ENCODE measurements at places on chromosomes 2 and 18. TPM values are rescaled to one million over a fixed set of nuclear protein-coding genes. Genes with fewer than 3 reads are reported as not detected.

- no peaks in the 10 kb centered on the region for H3K4me1 ChIP-seq
- no peak overlapping the region for H3K27ac ChIP-seq
- DNase-seq: no peak
- no peaks in the 10 kb centered on the region for H3K27me3 ChIP-seq
- H3K4me3 ChIP-seq: no peak overlapping the region
These were observed 829.3 kb downstream of the DCC start for GRCh38 chr18:53169346-53169745.

DNA sequence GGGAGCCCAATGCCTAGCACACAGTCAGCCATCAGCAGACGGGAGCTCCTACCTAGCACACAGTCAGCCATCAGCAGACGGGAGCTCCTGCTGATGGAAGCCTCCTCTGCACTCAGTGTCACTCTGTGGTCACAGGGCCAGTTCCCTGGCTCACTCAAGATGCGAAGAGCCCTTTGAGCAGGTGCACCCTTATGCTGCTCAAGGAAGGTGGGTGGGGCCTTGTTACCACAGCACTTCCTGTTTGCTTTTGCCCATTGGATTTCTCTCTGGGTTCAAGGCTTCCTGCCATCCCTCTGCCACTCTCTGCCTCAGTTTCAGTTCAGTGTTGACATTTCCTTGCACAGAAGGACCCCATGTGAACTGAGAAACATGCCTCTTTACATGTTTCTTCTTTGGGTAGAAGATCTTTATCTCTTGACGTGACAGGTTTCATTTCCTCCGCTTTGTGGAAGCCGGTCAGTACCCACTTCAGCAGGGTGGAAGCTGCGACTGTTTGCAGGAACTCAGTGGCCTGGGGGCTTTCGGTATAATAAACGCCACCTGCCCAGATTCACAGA, 11.6 kb downstream of the TRIB2 start:
- no peak for DNase-seq
- peaks cover 23% of the 10 kb centered on the region for H3K36me3 ChIP-seq
- H3K27me3 ChIP-seq: no peaks in the 10 kb centered on the region
- H3K27ac ChIP-seq: no peak overlapping the region
- no peaks in the 10 kb centered on the region for H3K4me1 ChIP-seq

DNA sequence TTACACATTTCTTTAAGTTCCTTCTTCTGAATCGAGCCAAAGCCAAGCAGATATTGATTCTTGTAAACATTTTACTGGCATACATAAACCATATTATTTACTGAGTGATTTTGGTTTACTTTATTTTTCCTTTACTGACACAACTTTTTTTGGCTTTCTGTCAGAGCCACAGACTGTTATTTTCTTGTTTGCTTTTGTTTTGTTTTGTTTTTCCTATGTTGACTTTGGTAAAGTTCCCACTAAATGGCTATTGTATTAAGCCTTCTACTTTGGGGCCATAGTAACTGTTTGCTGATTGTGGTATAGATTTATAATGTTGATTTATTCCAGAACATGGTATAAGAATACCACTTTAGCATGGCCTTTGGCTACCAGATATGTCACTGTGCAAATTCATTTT, 419.4 kb downstream of the DCDC2C start:
- H3K27ac ChIP-seq: no peak overlapping the region
- H3K36me3 ChIP-seq: no peaks in the 10 kb centered on the region
- no peaks in the 10 kb centered on the region for H3K27me3 ChIP-seq
- no peaks in the 10 kb centered on the region for H3K4me1 ChIP-seq
- no peak for DNase-seq

GRCh38 chr2:134865067-134865787, 26.8 kb downstream of the ACMSD start:
- no peak overlapping the region for H3K27ac ChIP-seq
- H3K27me3 ChIP-seq: no peaks in the 10 kb centered on the region
- H3K4me3 ChIP-seq: no peak overlapping the region

- DNase-seq: no peak
- H3K4me3 ChIP-seq: no peak overlapping the region
- H3K36me3 ChIP-seq: no peaks in the 10 kb centered on the region
- no peaks in the 10 kb centered on the region for H3K4me1 ChIP-seq
- no peaks in the 10 kb centered on the region for H3K27me3 ChIP-seq
These were observed 426.4 kb upstream of the ID2 start for GRCh38 chr2:8255448-8255800.

DNA sequence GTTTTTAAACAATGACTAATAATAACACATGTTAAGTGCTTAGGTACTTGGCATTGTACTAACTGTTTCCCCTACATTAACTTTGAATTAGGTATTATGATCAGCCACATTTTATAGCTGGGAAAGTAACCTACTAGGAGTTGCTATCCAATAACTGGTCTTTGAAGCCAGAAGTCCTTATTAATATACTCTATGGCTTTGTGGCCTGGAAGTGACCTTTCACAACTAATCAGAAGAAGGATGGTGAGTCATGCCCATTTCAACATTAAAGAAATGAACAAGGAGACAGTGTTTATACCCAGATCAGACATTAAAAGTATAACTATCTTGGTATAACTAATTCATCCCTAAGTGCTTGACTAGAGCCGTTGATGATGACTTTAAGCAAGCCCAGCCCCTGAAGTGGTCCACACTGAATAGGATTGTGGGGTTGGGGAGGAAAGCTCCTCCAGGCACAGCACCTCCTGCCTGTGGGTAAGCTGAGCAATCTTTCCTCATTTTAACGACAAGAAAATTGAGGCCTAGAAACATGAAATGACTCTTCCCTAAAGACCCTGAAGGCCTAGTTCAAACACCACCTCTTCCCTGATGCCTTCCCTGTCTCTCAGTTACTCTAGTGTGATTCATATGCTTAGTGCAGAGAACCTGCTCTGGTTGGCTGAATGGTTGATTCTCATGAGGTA, 71.6 kb upstream of the RFX8 start:
- no peak overlapping the region for H3K4me3 ChIP-seq
- peak; percentile 75 for DNase-seq
- no peaks in the 10 kb centered on the region for H3K36me3 ChIP-seq
- H3K27ac ChIP-seq: peak overlapping the region; percentile 20
- H3K27me3 ChIP-seq: no peaks in the 10 kb centered on the region

GRCh38 chr2:232235716-232236115, 142.8 kb upstream of the ALPP start:
- peaks cover 7% of the 10 kb centered on the region for H3K36me3 ChIP-seq
- peaks cover 4% of the 10 kb centered on the region for H3K4me1 ChIP-seq
- no peak overlapping the region for H3K27ac ChIP-seq

- H3K36me3 ChIP-seq: peaks cover 5% of the 10 kb centered on the region
- peaks cover 33% of the 10 kb centered on the region for H3K4me1 ChIP-seq
- DNase-seq: peak; percentile 82
- peak overlapping the region; percentile 38 for H3K4me3 ChIP-seq
- no peaks in the 10 kb centered on the region for H3K27me3 ChIP-seq
These were observed 38.3 kb downstream of the MRPL33 start for GRCh38 chr2:27809761-27810241.

DNA sequence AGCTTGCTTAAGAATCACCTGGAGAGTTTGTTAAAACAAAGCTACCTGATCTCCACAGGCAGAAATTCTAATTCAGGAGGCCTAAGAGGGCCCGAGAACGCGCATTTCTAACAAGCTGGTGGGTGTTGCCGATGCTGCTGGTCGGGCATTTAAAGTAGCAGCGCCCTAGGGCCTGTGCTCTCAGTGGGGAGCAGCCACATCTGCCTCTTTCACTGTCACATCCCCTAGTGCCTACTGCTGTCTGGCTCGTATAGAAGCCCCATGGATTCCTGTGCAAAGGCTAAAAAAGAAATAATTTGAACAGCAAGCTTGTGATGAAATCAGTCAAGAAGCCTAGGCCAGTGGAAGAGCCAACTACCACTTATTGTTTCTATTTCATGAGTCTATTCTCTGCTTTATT, 126.7 kb upstream of the SMIM21 start:
- peaks cover 6% of the 10 kb centered on the region for H3K36me3 ChIP-seq
- H3K27ac ChIP-seq: no peak overlapping the region
- no peak overlapping the region for H3K4me3 ChIP-seq

DNA sequence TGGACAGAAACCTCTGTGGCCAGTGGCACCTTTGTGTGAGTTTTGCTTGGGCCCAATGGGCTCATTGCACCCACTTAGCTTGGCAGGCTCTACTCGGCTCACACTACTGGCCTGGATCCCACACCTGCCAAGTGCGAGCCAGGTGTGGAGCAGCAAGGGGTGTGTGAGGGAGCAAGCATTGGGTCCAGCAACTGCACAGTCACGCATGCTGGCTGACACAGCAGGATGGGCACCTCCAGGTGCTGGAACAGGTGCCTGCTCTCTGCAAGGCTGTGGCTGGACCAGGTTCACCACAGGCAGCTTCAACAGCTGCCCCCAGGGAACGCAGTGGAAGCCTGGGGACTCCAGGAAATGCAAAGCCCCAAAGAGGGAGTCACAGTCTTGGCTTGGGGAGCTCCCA, 94.2 kb downstream of the DOK6 start:
- peaks cover 9% of the 10 kb centered on the region for H3K27me3 ChIP-seq
- no peaks in the 10 kb centered on the region for H3K36me3 ChIP-seq
- no peak for DNase-seq
- H3K27ac ChIP-seq: no peak overlapping the region
- no peak overlapping the region for H3K4me3 ChIP-seq
- H3K4me1 ChIP-seq: no peaks in the 10 kb centered on the region

GRCh38 chr2:168740360-168740759, 62.1 kb upstream of the NOSTRIN start:
- no peak overlapping the region for H3K4me3 ChIP-seq
- no peak for DNase-seq
- H3K27ac ChIP-seq: no peak overlapping the region
- no peaks in the 10 kb centered on the region for H3K27me3 ChIP-seq

- no peak overlapping the region for H3K27ac ChIP-seq
- H3K4me3 ChIP-seq: no peak overlapping the region
- no peaks in the 10 kb centered on the region for H3K27me3 ChIP-seq
- peaks cover 6% of the 10 kb centered on the region for H3K36me3 ChIP-seq
- no peak for DNase-seq
- H3K4me1 ChIP-seq: peaks cover 13% of the 10 kb centered on the region
These were observed 344.6 kb downstream of the ARHGAP15 start for GRCh38 chr2:143473820-143474219.

DNA sequence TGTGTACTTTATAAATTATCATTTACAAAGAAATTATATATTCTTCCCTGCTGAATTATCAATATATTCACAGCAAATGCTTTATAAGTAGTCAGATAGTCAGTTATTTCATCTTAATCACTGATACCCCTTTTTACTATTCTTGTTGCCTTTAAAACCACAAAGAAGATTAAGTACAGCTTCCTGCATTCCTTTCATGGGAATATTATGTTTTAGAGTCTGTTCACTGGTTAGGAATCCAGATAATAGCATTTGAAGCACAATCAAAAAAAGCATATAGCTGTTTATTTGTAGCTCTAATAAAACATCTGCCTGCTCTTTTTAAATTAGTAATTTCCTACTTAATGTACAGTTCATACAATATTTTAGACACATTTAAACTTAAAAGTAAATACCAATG, 508.9 kb downstream of the FBXO15 start:
- H3K4me1 ChIP-seq: peaks cover 10% of the 10 kb centered on the region
- no peaks in the 10 kb centered on the region for H3K36me3 ChIP-seq
- no peaks in the 10 kb centered on the region for H3K27me3 ChIP-seq

GRCh38 chr2:156436497-156437085, 412 bp downstream of the GPD2 start:
- peaks cover 7% of the 10 kb centered on the region for H3K36me3 ChIP-seq
- H3K27me3 ChIP-seq: no peaks in the 10 kb centered on the region
- H3K4me3 ChIP-seq: peak overlapping the region; percentile 88
- peaks cover 23% of the 10 kb centered on the region for H3K4me1 ChIP-seq
- H3K27ac ChIP-seq: peak overlapping the region; percentile 77

- peak; percentile 72 for DNase-seq
- peaks cover 61% of the 10 kb centered on the region for H3K36me3 ChIP-seq
- peaks cover 28% of the 10 kb centered on the region for H3K4me1 ChIP-seq
- peak overlapping the region; percentile 71 for H3K27ac ChIP-seq
These were observed 4.5 kb downstream of the IDH1 start for GRCh38 chr2:208250388-208250787.

DNA sequence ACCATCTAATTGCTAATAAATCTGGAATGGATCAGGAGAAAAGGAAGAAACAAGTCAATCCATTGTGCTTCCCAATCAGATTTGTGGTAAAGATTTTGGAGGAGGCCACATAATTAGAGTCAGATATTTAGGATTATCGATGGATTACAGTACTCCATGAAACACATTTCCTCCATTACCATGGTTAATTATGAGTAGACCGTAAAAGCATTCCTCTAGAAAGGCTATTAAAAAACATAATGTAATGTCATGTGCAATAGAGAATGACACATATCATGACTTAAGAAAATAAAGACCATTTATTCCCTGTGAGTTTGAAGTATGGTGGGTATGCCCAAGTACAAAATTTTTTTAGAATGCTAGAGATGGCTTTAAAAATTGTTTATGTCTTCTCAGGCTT, 96.1 kb downstream of the ITGA4 start:
- H3K27me3 ChIP-seq: no peaks in the 10 kb centered on the region
- no peak overlapping the region for H3K27ac ChIP-seq
- DNase-seq: no peak
- peaks cover 5% of the 10 kb centered on the region for H3K4me1 ChIP-seq
- no peak overlapping the region for H3K4me3 ChIP-seq
- peaks cover 8% of the 10 kb centered on the region for H3K36me3 ChIP-seq

GRCh38 chr2:101520246-101520645, 45.3 kb upstream of the RFX8 start:
- H3K36me3 ChIP-seq: no peaks in the 10 kb centered on the region
- peak overlapping the region; percentile 27 for H3K27ac ChIP-seq
- H3K4me3 ChIP-seq: no peak overlapping the region
- peaks cover 25% of the 10 kb centered on the region for H3K4me1 ChIP-seq
- H3K27me3 ChIP-seq: no peaks in the 10 kb centered on the region

- DNase-seq: no peak
- H3K36me3 ChIP-seq: no peaks in the 10 kb centered on the region
- no peaks in the 10 kb centered on the region for H3K27me3 ChIP-seq
- no peak overlapping the region for H3K4me3 ChIP-seq
- H3K4me1 ChIP-seq: no peaks in the 10 kb centered on the region
- H3K27ac ChIP-seq: no peak overlapping the region
These were observed 87.1 kb upstream of the ZNF397 start for GRCh38 chr18:35153609-35154272.

- DNase-seq: no peak
- no peaks in the 10 kb centered on the region for H3K36me3 ChIP-seq
- H3K4me1 ChIP-seq: no peaks in the 10 kb centered on the region
- no peak overlapping the region for H3K27ac ChIP-seq
- no peak overlapping the region for H3K4me3 ChIP-seq
- H3K27me3 ChIP-seq: no peaks in the 10 kb centered on the region
These were observed 494.6 kb upstream of the MYT1L start for GRCh38 chr2:2825516-2826208.

DNA sequence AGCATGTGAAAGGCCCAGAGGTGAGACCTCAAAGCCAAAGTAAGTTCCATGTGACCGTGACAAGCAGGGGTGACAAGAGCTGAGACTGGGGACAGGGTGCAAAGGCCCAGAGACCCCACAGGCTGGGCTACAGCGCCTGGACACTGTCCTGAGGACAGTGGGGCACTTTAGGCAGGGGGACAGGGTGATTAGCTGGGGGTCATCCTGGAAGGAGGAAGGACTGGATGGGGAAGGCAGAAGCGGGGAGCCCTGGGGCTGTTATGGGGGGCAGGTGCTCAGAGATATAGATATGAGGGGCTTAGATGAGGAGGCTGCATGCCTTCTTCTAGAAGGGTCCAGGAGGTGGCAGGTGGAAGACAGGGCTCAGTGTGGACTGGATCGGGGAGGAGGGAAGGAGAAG, 31.5 kb downstream of the KIF1A start:
- DNase-seq: no peak
- H3K27me3 ChIP-seq: peaks cover 17% of the 10 kb centered on the region
- H3K4me1 ChIP-seq: no peaks in the 10 kb centered on the region
- H3K36me3 ChIP-seq: no peaks in the 10 kb centered on the region
- H3K27ac ChIP-seq: no peak overlapping the region

EPHA4 gene
- total RNA-seq: 2.0 TPM

HADHB gene
- 126 TPM for total RNA-seq

MROH2A gene
- not detected for total RNA-seq

DCDC2C gene
- total RNA-seq: not detected

RABL2A gene
- total RNA-seq: 17.6 TPM

Data from MCF 10A (cell line).